Neural crest cell (in vitro differentiated cells): ENCODE measurements at places on chromosomes 11 and 22. TPM values are rescaled to one million over a fixed set of nuclear protein-coding genes. Genes with fewer than 3 reads are reported as not detected.
A peak's percentile ranks its signal among the peaks of the same experiment; 100 is the strongest.

DNA sequence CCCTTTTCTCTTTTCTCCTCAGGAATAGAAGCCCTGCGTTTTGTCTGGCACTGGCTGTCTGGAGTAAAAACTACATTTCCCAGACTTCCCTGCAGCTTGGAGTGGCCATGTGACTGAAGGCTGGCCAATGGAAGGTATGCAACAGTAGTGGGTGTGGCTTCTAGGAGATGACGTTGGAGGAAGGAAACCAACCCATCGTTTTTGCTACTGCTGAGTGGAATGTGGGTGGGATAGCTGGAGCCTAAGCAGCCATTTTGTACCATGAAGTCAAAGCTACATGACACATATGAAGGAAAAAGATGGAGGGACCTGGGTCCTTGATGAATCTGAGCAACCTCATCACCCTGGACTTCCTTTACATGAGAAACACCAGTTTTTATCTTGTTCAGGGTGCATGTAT, 19.6 kb downstream of the FGF3 start:
- no peaks in the 10 kb centered on the region for H3K27me3 ChIP-seq
- H3K4me3 ChIP-seq = no peak overlapping the region
- no peaks in the 10 kb centered on the region for H3K4me1 ChIP-seq
- H3K36me3 ChIP-seq = no peaks in the 10 kb centered on the region
- DNase-seq = no peak
- no peak overlapping the region for H3K27ac ChIP-seq

- DNase-seq = no peak
- H3K27me3 ChIP-seq = no peaks in the 10 kb centered on the region
- H3K36me3 ChIP-seq = peaks cover 6% of the 10 kb centered on the region
Observed at GRCh38 chr11:17165247-17165890, 42.4 kb downstream of the PIK3C2A start.

Gene MIOX
- total RNA-seq = 0.30 and 0.35 TPM in 2 replicates

Gene CD3E
- not detected in 2 replicates for total RNA-seq

- H3K36me3 ChIP-seq = no peaks in the 10 kb centered on the region
- peaks cover 14% of the 10 kb centered on the region for H3K4me1 ChIP-seq
- no peak overlapping the region for H3K4me3 ChIP-seq
- H3K27me3 ChIP-seq = no peaks in the 10 kb centered on the region
Observed at GRCh38 chr11:11074686-11075335, 217.0 kb upstream of the ZBED5 start.

Gene PPARA
- total RNA-seq = 15.6 and 18.1 TPM in 2 replicates

- H3K36me3 ChIP-seq = no peaks in the 10 kb centered on the region
- no peak overlapping the region for H3K27ac ChIP-seq
- no peaks in the 10 kb centered on the region for H3K4me1 ChIP-seq
- DNase-seq = no peak
- no peak overlapping the region for H3K4me3 ChIP-seq
Observed at GRCh38 chr11:5420993-5421392, 918 bp upstream of the OR51Q1 start.

DNA sequence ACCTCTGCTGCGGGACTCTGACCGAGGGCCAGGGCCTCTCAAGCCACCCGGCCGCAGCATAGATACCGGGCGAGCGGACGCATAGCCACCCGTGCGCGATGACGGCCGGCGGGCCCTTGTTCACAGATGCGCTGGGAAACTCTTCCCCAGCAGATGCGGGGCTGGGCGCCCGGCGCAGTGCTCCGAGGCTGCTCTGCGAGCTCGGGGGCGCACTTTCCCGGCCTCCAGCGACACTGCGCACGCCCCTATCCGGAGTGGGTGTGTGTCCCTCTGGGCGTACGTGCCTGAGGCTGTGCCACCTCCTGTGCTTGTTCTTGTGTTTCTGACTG, 104.7 kb upstream of the E2F8 start:
- no peak overlapping the region for H3K27ac ChIP-seq
- H3K27me3 ChIP-seq = peaks cover 87% of the 10 kb centered on the region
- H3K4me1 ChIP-seq = peaks cover 37% of the 10 kb centered on the region
- no peaks in the 10 kb centered on the region for H3K36me3 ChIP-seq
- peak; percentile 46 for DNase-seq

GRCh38 chr11:9461063-9461759, 399 bp downstream of the ZNF143 start:
- H3K27ac ChIP-seq = peak overlapping the region; percentile 99
- peaks cover 15% of the 10 kb centered on the region for H3K36me3 ChIP-seq
- H3K4me3 ChIP-seq = peak overlapping the region; percentile 98
- DNase-seq = peak; percentile 76
- peaks cover 36% of the 10 kb centered on the region for H3K4me1 ChIP-seq

DNA sequence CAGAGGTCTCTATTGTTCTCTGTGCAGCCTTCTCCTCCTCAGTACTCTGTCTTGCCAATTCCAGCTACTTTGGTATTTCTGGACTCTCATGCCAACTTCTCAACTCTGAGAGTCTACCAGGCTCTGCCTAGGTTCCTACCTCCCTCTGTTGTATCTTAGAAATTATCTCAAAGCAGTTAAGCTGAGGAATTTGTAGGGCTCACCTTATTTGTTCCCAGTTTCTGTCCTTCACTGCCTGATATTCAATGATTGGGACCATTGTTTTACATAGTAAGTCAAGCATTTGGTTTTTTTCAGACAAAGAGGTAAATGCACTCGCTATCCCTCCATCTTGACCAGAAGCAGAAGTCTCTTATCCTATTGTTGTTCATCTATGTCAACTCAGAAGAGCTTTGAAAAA, 205.0 kb upstream of the PGR start:
- no peak overlapping the region for H3K4me3 ChIP-seq
- no peaks in the 10 kb centered on the region for H3K36me3 ChIP-seq
- no peak for DNase-seq
- peaks cover 16% of the 10 kb centered on the region for H3K27me3 ChIP-seq
- H3K27ac ChIP-seq = no peak overlapping the region
- no peaks in the 10 kb centered on the region for H3K4me1 ChIP-seq

Gene ANGPTL5
- not detected in 2 replicates for total RNA-seq

- peaks cover 5% of the 10 kb centered on the region for H3K36me3 ChIP-seq
- H3K4me3 ChIP-seq = no peak overlapping the region
- H3K27me3 ChIP-seq = no peaks in the 10 kb centered on the region
Observed at GRCh38 chr11:1275021-1275420, 34.4 kb downstream of the TOLLIP start.

DNA sequence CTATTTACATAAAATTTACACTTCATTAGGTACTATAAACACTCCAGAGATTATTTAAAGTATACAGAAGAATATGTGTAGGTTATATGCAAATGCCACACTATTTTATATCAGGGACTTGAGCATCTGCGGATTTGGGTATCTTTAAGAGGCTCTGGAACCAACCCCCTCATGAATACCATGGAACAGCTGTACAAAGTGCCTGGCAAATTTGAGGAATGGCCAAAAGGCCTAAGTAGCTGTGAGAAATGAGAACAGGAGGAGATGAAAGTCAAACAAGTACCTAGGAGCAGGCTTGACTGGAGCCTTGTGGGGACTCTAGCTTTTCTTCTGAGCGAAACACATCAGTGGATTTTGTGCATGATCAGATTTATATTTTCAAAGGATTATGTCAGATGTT, 149.3 kb downstream of the RBFOX2 start:
- no peak overlapping the region for H3K27ac ChIP-seq
- H3K4me3 ChIP-seq = no peak overlapping the region
- H3K36me3 ChIP-seq = no peaks in the 10 kb centered on the region

- no peaks in the 10 kb centered on the region for H3K36me3 ChIP-seq
- no peak overlapping the region for H3K27ac ChIP-seq
- H3K27me3 ChIP-seq = no peaks in the 10 kb centered on the region
- no peak for DNase-seq
- no peak overlapping the region for H3K4me3 ChIP-seq
- H3K4me1 ChIP-seq = peaks cover 13% of the 10 kb centered on the region
Observed at GRCh38 chr11:132556316-132556715, 976.0 kb downstream of the OPCML start.

Gene GUCY1A2
- total RNA-seq = 3.7 and 4.0 TPM in 2 replicates

DNA sequence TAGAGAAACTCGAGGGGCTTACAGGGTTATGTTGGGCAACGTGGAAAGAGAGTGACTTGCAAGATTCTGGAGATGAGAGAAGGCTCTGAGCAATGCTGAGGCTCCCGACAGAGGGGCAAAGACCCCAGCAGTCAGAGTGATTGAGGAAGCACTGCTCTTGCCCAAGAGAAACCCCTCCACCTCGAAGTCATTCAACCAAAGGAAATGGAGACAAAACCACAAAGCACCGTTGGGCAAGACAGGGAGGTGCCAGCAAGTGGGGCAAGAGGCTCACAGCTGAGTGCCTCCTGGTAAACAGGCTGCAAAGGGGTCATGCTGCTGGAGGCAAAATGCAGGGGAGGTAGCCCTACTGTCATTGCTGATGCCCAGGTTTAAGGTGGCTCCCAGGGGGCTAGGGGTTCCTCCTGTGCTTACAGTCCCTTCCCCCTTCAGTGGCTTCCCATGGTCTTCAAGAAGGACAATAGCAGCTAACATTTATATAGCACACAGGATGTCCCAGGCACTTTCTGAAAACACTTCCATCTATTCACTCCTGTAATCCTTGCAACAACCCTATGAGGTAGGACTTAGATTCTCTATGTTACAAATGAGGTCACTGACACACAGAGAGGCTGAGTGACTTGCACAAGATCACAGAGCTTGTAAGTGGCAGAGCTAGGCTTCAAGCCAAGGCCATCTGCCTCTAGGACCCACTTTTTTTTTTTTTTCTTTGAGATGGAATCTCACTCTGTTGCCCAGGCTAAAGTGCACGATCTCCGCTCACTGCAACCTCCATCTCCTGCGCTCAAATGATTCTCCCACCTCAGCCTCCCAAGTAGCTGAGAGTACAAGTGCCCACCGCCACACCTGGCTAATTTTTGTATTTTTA, 18.1 kb upstream of the MYH9 start:
- H3K27ac ChIP-seq = no peak overlapping the region
- H3K4me3 ChIP-seq = no peak overlapping the region
- no peaks in the 10 kb centered on the region for H3K36me3 ChIP-seq
- H3K27me3 ChIP-seq = no peaks in the 10 kb centered on the region
- DNase-seq = no peak
- peaks cover 17% of the 10 kb centered on the region for H3K4me1 ChIP-seq

DNA sequence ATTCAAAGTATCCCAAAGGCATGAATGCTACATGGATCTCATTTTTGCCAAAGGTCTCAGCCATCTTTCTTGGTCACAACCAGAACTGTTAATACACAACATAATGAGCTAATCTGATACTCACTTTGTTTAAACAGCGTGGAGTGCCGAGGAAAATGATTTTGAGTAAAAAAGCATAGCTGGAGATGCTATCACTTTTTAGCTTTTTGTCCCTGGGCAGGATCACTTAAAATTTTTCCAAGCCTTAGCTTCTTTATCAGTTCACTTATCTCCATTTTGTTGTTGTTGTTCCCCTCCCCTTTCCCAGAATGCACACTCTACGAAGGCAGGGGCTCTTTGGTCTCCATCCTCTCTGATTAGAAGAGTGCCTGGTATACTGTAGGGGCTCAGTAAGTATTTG, 229.3 kb upstream of the NARS2 start:
- H3K4me1 ChIP-seq = peaks cover 25% of the 10 kb centered on the region
- H3K4me3 ChIP-seq = no peak overlapping the region
- no peak overlapping the region for H3K27ac ChIP-seq
- H3K36me3 ChIP-seq = peaks cover 3% of the 10 kb centered on the region

DNA sequence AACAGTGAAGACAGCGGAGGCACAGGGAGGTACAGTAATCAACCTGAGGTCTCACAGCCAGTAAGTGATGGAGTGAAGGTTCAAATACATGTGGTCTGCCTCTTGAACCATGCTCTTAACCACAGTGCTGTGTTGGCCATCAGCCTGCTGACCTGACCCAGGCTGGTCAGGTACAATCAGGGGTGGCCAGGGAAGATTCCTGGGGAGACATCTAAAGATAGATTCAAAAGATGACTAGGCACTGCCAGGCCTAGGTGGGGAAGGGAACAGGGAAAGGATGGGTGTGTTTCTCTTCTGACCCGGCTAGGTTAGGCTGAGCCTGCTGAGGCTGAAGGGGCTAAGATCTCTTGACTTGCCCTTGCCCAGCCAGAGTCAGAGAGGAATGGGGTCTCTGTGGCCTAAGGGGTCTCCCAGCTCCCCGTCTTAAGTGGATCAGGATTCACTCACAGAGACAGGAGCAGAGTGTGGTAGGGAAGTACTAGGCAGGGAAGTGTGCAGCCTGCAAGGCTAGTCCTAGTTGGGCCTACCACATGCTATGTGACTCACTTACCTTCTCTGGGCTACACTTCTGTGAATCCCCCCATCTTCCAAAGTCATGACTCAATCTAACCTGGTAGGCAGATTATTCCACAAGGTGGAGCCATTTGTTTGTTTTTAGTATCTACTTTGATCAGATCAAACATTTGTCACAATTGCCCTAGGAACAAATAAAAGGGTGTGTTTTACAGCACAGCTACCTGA, 10.4 kb upstream of the SREBF2 start:
- H3K4me1 ChIP-seq = peaks cover 48% of the 10 kb centered on the region
- no peak overlapping the region for H3K4me3 ChIP-seq
- H3K36me3 ChIP-seq = peaks cover 16% of the 10 kb centered on the region
- DNase-seq = no peak
- H3K27ac ChIP-seq = peak overlapping the region; percentile 22

- peaks cover 3% of the 10 kb centered on the region for H3K36me3 ChIP-seq
- no peak overlapping the region for H3K27ac ChIP-seq
- no peak for DNase-seq
- no peak overlapping the region for H3K4me3 ChIP-seq
- H3K27me3 ChIP-seq = peaks cover 4% of the 10 kb centered on the region
- H3K4me1 ChIP-seq = peaks cover 10% of the 10 kb centered on the region
Observed at GRCh38 chr22:36052505-36052941, 23.9 kb upstream of the RBFOX2 start.

Gene NLRP6
- total RNA-seq = not detected in 2 replicates

- H3K4me1 ChIP-seq = peaks cover 12% of the 10 kb centered on the region
- H3K4me3 ChIP-seq = peak within 1 kb of the TSS; percentile 90
- peaks cover 8% of the 10 kb centered on the region for H3K27me3 ChIP-seq
- H3K27ac ChIP-seq = peak within 1 kb of the TSS; percentile 78
- DNase-seq = peak; percentile 80
Observed at GRCh38 chr22:29306175-29306834, at the start of gene GAS2L1. Gene GAS2L1 (plus strand): TSS chr22:29306650. CDS start chr22:29308106, 1,456 bp downstream.

GRCh38 chr11:106015066-106015465, 7.0 kb downstream of the MSANTD4 start:
- H3K4me3 ChIP-seq = no peak overlapping the region
- H3K27ac ChIP-seq = no peak overlapping the region
- H3K27me3 ChIP-seq = no peaks in the 10 kb centered on the region

Gene CECR2
- 32.8 and 34.6 TPM in 2 replicates for total RNA-seq

- no peaks in the 10 kb centered on the region for H3K36me3 ChIP-seq
- H3K4me3 ChIP-seq = no peak overlapping the region
- no peak for DNase-seq
- H3K27me3 ChIP-seq = no peaks in the 10 kb centered on the region
- peaks cover 3% of the 10 kb centered on the region for H3K4me1 ChIP-seq
Observed at GRCh38 chr11:35318977-35319925, 100.1 kb downstream of the SLC1A2 start.

GRCh38 chr22:41885516-41885915, 29.4 kb downstream of the SHISA8 start:
- H3K4me3 ChIP-seq = no peak overlapping the region
- no peak for DNase-seq
- H3K4me1 ChIP-seq = no peaks in the 10 kb centered on the region
- no peaks in the 10 kb centered on the region for H3K27me3 ChIP-seq
- no peak overlapping the region for H3K27ac ChIP-seq

- H3K4me1 ChIP-seq = peaks cover 56% of the 10 kb centered on the region
- no peak overlapping the region for H3K27ac ChIP-seq
- DNase-seq = no peak
- peaks cover 62% of the 10 kb centered on the region for H3K36me3 ChIP-seq
- no peak overlapping the region for H3K4me3 ChIP-seq
- peaks cover 10% of the 10 kb centered on the region for H3K27me3 ChIP-seq
Observed at GRCh38 chr11:64766881-64767280, 7.1 kb upstream of the PYGM start.

Gene TMEM109
- total RNA-seq = 64.4 and 65.6 TPM in 2 replicates

Gene FOLR1
- total RNA-seq = not detected in 2 replicates

Gene P2RX6
- 3.4 and 4.5 TPM in 2 replicates for total RNA-seq
